ENCODE measurements at places on chromosomes 7 and 10.

GRCh38 chr7:4931943-4932342 lies 27.0 kb downstream of the MMD2 start:
- peak; percentile 32 for DNase-seq

DNA sequence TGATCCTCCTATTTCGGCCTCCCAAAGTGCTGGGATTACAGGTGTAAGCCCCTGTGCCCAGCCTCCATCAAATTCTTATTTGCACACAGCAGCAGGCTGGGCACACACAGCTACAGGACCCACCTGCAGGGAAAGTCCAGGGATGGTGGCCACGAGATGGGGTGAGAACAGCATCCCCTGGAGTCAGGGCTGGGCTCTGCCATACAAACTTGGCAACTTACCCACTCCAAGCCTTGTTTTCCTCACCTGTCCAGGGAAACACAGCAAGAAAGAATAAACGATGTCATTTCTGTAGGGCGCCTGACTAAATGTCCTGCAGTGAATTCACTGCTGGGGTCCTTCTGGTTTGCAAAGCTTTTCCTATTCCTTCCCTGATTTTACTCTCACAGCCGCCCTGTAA lies 5.5 kb downstream of the MYH16 start:
- no peak for DNase-seq

GRCh38 chr10:97072851-97073665 lies 112.7 kb downstream of the SLIT1 start:
- DNase-seq: peak; percentile 78

DNA sequence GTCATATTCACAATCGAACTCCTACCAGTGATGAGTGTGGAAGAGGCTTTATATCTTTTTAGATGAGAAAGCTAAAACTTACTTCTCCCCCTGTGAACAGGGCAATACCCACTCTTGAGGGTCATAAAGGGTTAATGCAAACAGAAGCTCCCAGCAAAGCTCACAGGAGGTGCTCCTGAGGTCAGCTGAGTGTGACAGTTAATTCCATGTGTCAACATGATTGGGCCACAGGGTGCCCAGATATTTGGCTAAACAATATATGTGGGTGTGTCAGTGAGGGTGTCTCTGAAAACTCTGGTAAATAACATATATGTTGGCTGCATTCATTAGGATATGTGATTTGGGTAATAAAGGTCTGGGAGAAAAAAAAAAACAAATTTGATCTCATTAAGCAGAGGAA lies 86.0 kb downstream of the HIP1 start:
- no peak for DNase-seq

DNA sequence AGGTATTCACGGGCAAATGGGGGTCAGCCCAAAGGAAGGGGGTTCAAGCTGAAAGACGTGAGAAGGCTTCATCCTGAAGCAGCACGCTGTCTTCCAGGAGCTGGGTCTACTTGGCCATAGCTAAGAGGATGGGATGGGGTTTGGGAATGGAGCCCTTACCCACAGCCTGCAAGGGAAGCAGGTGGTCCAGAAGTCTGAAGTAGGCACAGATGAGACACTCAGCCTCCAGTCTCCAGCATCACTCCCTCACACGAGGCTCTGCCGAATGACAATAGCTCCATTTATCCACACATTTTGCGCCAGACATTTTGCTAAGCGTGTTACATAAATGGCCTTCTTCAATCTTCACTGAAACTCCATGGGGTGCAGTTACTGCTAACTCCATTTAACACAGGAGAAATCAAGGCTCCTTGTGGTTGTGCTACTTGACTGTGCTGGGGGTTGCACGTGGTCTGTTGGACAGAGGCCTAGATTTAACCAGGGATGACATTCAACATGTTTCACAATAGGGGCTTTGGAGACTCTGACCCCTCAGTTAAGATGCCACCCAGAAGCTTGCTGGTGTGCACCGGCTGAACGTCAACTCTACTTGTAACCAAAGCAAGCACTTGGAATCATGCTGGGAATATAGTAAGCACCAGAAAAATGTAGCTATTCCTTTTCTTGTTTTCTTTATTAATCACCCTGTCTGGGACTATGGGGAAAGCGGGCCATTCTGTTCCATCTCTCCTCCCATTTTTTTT lies 85.3 kb downstream of the FAM241B start:
- DNase-seq: peak; percentile 23

DNA sequence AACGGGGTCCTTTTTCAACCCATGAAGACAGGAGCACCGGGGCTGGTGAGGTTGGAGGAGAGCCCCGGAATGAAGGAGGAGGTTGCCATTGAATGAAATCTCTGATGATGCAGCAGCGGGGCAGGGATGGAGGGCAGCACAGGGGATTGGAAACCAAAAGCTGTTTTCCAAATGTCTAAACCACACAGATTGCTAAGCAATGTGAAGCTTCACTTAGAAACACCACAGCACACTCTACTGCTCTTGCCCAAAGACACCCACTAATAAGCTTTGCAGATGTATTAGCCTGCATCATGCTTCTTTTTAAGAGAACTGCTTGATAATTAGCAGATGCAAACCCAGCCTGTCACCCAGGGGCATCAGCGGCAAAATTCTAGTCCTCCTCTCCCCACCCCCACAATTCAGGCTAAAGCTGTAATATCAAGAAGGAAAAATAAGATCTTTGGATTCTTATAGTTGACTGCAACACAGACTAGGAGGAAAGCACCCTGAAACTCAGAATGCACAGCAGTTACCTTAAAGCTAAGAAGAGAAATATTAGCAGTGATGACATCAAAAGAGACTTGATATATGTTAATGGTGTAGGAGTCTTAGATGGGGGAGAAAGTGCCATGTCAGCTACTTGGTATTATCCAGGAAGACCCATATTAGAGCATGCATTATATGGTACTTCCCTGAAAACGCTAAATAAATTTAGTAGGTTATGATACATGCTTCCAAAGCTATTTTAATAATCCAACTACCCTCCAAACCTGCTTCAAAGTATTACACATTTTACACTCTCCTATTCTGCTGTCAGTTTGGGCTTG lies 666.7 kb downstream of the KCNMA1 start:
- no peak for DNase-seq

DNA sequence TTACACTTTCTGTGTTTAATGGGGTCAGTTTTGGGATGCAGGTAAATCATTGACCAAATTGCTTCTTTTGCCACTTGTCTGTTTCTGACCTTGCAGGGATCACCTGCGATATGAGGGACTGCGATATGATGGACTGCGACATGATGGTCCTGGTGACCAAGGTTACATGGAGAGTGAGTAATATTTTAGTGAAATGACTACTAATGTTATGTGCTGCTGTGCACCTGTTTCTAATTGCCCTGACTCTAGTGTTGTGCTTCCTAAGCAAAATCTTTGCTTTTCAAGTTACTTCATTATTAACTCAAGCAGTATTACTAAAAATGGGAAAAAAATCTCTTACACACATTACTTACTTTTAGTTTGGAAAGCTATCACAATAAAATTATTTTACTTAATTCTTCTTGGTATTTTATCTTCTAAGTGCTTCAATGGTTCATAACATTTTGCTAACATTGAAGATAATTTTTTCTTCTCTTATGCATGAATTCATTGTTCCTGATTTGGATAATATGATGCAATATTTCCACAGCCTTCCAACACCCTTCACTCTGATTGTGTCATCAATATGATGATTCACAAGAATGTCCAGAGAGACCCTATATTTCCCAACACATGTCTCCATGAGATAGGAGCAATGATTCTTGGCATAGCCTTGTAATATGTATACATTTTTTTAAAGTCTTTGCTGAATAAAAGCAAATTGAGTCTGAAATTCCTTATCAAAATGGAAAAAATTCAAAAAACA lies 306.2 kb upstream of the AKR1E2 start:
- DNase-seq: peak; percentile 50

- DNase-seq: no peak
Observed at GRCh38 chr7:106655703-106656498, 5.1 kb downstream of the CCDC71L start.

DNA sequence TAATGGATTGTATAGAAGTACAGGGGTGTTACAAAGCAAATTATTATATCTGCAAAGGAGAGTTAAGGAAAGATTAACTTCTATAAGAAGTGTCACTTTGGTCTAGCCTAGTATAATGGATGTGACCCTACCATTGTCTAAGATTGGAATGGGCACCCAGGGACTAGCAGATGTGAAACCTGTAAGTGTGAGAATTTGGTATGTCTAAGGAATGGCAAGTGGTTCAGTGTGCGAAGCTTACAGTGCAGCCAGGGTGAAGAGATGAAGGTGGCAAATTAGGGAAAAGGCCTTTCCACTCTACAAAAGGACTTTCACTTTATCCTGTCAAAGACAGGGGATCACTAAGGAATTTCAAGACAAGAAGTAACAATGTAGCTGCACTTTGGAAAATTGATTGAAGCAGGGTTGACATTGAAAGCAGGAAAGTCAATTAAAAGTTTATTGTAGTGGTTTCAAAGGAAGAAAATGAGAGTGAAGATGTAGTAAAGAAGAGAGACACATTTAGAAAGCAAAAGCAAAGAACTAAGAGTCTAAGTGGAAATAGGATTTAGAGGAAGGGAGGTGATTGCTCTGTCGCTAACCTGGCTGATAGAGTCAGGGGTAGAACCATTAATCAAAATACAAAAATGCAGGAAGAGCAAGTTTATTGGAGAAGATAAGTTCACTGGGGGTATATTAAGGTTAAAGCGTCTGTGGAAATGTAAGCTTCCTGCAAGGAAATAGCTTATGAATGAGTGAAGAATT lies 47.4 kb downstream of the KCND2 start:
- no peak for DNase-seq

DNA sequence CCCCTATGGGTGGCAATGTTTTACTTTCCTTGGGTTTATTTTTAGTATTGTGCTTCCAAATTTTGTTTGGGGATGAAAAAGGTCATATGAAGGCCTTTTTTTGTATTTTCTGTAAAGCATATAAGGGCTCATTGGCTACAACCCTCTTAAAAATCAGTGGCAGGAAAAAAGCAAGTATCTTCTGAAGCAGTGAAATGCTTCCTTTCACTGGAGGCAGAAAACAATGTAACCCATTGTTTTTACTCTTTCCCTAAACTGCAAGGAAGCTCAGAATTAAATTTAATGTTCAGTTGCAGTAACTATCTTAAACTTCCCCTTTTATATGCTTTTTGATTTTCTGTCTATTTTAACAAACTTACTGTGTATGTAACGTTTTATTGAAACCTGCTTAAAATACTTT lies 148.7 kb upstream of the LYZL1 start:
- no peak for DNase-seq

DNA sequence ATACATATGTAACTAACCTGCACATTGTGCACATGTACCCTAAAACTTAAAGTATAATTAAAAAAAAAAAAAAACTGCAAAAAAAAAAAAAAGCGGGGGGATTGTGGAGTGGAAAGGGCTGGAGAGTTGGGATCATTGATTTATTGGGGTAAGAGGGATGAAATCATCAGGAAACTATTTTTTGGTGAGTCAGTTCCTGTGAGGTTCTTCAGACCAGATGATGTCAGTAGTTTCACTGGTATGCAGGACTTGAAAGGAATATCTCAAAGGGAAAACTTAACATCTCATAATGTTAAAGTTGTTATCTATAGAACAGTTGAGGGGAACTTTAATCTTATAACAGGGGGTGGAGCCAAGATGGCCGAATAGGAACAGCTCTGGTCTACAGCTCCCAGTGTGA lies 32.6 kb upstream of the TECTB start:
- DNase-seq: peak; percentile 70

DNA sequence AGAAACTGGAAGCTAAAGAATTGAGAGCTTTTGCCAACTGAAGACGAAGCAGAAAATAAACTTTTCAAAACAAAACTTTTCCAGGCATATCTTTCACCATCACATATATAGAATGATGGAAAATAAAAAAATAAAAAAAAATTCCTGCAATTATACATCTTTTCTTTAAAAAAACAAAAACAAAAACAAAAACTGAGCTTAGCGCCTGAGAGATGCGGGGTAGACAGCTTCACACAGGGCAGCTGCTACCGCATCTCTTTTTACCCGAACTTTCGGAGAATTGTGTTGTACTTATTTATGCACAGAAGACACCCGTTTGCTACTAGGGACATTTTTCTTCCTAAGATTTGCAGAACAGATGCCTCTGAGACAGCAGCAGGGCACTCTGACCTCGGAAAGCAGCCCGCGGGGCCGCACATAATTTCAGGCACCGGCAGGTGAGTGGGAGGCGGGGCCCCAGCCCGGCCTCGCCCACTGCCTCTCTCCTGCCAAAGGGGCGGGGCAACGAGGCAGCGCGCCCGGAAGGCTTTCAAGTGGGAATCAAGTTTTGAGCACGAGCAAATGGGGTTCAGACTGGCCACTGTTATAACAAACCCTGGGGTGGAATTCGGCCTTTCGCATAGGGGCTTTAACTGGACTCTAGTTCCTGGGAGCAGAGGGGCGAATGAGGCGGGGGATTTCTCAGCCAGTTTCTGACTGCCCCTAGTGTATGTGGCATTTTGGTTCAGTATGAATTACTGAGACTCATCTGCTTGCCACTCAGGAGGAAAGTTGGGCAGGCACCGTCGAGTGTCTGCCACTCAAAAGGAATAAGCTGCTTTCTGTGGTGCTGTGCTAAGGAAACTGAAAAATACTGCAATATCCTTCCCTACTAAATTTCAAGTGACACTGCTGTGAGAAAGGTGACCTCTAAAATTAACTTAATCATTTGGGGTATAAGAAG lies 18.5 kb upstream of the FAM133B start:
- DNase-seq: no peak

GRCh38 chr10:109178591-109178990 lies 744.7 kb downstream of the XPNPEP1 start:
- DNase-seq: no peak

- DNase-seq: no peak
Observed at GRCh38 chr7:95435422-95435780, 573 bp upstream of the PON2 start.

- DNase-seq: no peak
Observed at GRCh38 chr10:5860066-5860465, 29.6 kb downstream of the ANKRD16 start.

DNA sequence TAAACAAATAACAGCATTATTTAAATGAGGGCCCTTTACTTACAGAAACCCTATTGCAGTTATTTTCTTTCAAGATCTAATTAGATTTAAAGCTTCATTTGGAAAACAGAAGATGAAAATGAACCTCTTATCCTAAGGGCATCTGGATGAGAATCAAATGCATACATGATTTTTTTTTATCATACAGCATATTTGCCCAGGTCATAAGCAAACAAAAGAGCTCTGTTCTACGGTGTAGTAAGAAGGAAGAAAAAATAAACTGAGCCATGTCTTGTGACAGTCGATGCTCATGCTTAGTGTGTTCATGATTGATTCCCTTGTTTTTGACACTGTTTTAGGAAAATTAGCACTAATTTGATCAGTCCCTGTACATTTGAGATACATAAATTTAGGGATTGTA lies 202.6 kb upstream of the RNF32 start:
- DNase-seq: no peak

DNA sequence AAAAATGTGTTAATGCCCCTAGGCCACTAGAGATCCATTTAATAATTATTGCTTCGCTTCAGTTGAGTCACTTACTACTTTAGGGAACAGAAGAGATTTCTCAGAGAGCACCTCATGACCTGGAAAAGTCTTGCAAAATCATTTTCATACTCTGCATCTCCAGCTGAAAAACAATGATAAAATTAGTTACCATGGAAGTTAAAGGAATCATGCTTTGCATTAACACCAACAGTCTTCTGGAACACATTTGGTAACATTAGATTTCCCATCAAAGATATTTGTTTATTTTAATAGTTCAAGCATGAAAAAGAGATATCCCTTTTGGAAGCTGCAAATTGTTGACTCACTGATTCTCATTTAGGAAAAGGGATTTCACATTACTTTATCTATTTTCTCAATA lies 1.8 kb upstream of the STEAP2 start:
- DNase-seq: no peak
